ENCODE measurements at places on chromosomes 7 and 10.

GRCh38 chr7:25726170-25726780 is 425.7 kb upstream of the NFE2L3 start:
- DNase-seq = no peak

GRCh38 chr7:122136078-122136477 is 8.0 kb downstream of the AASS start:
- DNase-seq = no peak

GRCh38 chr10:11546581-11546980 is 64.9 kb downstream of the USP6NL start:
- no peak for DNase-seq

GRCh38 chr10:113493195-113493594 is 59.7 kb upstream of the HABP2 start:
- no peak for DNase-seq

DNA sequence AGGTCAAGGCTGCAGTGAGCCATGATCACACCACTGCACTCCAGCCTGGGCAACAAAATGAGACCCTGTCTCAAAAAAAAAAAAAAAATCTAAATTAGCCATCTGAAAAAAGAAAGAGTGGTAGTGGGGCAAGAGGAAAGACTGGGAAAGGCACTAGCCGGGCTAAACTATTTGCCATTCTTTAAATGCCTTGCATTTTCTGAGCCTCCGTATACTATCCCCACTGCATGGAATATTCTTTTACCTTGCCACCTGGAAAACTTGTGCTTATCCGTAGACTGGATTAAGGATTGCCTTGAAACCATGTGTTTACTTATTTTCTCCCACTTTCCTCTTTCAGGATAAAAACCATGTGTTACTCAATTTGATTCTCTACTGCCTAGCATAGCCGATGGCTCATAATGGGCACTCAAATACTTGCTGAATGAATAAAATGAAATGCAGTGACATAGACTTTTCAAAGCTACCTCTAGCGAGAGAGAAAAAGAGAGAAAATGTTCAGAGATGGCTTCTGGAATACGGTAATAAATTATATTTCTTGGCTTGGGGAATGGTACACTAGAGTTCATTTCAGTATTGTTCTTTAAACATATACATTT is 30.6 kb downstream of the HYCC1 start:
- DNase-seq = no peak

DNA sequence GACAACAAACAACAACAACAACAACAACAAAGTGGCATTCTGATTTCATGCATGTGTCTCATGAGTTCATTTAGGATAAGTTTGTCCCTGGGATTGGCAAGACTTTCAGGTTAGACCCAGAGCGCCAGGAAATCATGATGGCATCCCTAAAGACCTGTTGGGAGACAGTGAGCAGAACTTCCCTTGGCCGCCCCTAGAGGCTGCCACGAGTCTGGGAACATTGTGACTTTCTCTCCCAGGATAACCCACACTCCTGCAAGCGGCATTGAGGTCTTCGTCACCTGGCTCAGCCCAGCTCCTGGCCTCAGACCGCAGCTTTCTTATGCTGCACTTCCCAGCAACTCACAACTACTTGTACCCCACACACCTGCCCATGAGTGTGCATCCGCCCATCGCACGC is 80.5 kb upstream of the RNF32 start:
- DNase-seq = no peak

GRCh38 chr7:32036557-32036956 is 33.6 kb downstream of the PDE1C start:
- no peak for DNase-seq

GRCh38 chr10:93595378-93596161 is 5.5 kb downstream of the RBP4 start:
- no peak for DNase-seq

DNA sequence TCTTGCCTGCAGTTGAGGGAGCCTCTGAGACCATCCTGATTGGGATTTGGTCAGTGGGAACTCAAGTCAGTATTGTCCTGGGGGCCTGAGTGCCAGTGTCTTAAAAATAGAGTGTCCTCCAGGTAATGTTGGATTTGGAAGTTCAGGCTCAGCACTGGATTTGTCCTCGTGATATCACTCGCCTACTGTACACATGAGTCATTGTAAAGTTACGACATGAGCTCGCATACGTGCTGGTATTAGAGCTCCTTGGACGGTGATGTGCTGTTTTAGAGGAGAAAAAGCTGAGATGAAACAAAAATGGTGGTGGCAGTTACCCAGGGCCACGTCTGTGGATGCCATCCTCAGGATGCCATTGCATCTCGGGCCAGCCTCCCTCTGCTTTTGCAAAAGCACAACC is 78.2 kb downstream of the MGMT start:
- no peak for DNase-seq

DNA sequence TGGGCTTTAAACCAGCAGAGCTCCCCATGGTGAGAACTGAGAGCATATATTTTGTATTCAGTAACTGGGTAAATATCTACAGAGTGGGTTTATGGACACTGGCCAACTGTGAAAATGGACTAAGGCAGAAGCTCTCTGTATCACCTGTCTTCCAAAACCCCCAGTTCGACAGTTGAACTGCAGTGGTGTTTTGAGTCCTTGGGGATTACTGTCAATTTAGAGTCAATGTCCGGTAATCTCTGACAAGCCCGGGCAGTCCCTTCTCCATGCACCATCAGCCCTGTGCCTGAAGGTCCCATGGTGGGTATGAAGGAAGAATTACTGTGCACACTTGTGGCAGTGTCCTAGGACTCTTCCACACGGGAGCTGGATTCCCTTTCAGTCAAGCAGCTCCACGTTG is 235.0 kb downstream of the CCSER2 start:
- DNase-seq = no peak

DNA sequence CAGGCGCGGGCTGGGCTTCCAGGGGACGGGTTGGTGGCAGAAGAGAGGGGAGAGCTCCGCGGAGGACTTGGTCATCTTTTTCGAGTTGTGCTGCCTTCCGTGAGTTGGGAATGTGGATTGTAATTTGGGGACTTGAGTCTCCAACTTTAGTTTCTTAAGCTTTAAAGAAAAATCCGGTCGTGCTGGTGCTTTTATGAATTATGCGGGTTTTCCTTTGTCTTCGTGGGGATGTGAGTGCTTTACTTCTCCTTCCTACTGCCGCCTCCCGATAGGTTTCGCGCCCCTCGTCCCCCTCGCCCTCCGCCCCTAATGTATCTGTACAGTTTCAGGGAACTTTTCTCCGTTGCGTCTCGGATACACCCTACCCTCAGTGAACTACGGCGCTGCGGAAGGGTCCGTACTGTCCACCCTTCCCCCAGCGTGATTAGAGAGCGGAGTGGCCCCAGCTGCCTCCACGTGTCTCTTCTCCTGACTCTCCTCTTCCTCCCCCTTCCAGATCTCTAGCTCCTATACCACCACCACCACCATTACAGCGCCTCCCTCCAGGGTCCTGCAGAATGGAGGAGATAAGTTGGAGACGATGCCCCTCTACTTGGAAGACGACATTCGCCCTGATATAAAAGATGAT is 649 bp downstream of the SCD start:
- peak; percentile 22 for DNase-seq

DNA sequence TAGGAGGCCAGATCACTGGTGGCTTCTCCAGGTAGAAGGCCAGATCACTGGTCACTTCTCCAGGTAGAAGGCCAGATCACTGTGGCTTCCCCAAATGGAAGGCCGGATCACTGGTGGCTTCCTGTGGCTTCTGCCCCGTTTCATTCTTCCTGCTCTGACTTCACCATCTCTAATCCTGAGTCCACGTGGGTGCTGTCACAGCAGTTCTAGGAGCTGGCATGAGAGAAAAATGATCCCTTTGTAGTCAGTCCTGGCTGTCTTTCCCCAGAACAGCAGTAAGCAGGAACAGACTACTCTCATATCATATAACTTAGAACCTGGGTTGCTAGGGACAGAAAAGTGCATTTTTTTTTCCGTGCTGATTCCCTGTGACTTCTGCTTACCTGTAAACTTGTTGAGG is 90.9 kb downstream of the ACTR3B start:
- DNase-seq = no peak

DNA sequence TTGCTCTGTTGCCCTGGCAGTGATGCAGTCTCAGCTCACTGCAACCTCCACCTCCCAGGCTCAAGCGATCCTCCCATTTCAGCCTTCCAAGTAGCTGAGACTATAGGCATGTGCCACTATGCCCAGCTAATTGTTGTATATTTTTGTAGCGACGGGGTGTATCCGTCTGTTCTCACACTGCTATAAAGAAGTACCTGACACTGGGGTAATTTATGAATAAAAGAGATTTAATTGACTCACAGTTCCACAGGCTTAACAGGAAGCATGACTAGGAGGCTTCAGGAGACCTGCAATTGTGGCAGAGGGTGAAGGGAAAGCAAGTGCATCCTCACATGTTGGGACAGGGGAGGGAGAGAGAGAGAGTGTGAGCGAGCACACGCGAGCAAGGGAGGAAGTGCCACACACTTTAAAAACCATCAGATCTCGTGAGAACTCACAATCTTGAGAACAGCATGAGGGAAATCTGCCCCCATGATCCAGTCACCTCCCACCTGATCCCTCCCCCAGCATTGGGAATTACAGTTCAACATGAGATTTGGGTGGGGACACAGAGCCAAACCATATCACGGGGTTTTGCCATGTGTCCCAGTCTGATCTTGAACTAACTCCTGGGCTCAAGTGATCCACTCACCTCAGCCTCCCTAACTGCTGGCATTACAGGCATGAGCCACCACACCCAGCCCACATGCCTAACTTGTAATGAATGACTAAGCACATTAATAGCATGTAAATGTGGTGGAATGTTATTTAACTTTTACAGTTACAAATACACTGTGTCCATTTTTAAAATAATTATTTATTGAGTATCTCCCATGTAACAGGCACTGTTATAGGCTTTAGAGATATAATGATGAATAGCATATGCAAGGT is 65.5 kb downstream of the RALA start:
- peak; percentile 68 for DNase-seq
